Epithelial cell of proximal tubule (primary cell): ENCODE measurements at places on chromosomes 3 and 15. TPM values are rescaled to one million over a fixed set of nuclear protein-coding genes. Genes with fewer than 3 reads are reported as not detected.

Gene CLDN11
- 33.7 and 61.0 TPM in 2 replicates for total RNA-seq

Gene GABRB3
- total RNA-seq, result 0.58 and 0.80 TPM in 2 replicates

Gene MINAR1
- total RNA-seq, result 0.43 and 1.4 TPM in 2 replicates

Gene CPNE4
- total RNA-seq, result 4.1 TPM in 1 of 2 replicates, not detected in the other

Gene ADPRH
- total RNA-seq, result 6.0 and 7.5 TPM in 2 replicates

Gene DUSP7
- total RNA-seq, result 23.7 and 25.9 TPM in 2 replicates

Gene GOLGA6L4
- 0.23 and 0.36 TPM in 2 replicates for total RNA-seq

Gene TLR9
- not detected in 2 replicates for total RNA-seq

Gene PPP1R14D
- not detected in 2 replicates for total RNA-seq

Gene RARRES1
- total RNA-seq, result 9.8 and 10.4 TPM in 2 replicates

Gene PRKCI
- total RNA-seq, result 48.0 and 48.6 TPM in 2 replicates

Gene SLC9C1
- not detected in 2 replicates for total RNA-seq

Gene QTRT2
- total RNA-seq, result 22.6 and 24.2 TPM in 2 replicates

DNA sequence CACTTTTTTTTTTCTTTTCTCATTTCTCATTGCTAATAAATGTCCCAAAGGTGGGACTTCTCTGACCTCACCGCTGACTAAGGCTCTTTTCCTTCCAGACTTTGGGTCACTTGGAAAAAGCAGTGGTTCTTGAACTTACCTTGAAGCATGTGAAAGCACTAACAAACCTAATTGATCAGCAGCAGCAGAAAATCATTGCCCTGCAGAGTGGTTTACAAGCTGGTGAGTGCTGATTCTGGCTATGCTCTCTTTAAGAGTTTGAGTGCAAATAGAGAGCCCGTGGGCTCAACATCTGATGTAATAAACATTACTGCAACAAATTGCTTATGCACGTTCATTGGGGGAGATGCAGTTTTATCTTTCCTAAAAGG lies 2.0 kb downstream of the BHLHE40 start:
- no peak for DNase-seq

GRCh38 chr15:88981244-88982215 lies 68.4 kb upstream of the MFGE8 start:
- DNase-seq, result peak; percentile 52

DNA sequence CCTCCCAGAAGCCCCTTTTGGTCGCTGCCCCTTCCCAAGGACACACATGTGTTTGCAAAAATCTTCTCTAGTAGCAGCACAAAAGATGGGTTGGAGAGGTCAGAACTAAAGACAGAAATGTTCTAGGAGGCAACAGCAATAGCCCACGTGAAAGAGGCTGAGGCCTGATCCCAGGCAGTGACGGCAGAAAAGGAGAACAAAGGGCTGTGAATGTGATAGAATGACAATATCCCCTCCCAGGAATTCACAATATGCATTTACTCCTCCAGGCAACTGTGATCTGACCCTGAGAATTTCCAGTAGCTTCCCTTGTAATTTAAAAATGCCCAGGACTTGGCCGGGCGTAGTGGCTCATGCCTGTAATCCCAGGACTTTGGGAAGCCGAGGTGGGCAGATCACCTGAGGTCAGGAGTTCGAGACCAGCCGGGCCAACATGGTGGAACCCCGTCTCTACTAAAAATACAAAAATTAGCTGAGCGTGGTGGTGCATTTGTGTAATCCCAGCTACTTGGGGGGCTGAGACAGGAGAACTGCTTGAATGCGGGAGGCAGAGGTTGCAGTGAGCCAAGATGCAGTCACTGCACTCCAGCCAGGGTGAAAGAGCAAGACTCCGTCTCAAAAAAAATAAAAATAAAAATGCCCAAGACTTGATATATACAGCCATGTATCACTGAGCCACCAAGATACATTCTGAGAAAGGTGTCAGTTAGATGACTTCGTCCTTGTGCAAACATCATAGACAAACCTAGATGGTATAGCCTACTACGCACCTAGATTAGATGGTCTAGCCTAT lies 43.6 kb upstream of the PIAS1 start:
- DNase-seq, result no peak

DNA sequence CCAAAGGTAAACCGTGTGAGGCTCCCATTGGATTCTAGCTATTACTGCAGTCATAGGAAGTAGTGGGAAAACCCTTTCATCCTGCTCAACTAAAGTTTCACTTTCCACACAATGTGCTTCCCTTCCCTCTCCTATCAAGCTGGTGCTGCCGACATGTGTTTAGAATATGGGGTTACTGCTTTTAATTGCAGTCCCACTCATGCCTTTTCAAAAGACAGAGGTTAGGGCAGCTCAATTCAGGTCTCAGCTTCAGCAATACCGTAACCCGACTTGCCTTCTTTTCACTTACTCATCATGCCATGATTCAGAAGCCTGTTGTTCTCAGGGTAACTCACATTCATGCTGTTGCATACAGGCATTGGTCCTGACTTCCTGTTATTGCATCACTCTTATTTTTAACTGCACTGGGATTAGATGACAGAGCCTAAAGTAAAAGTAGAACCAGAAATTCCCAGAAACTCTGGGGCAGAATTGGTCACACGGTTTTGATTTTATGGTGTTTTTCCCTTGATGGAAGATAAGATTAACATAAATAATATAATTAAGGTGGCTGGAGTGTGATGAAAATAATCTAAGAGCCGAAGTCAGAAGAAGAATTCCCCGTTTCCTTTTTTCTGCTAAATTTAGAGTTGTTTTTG lies 45.7 kb downstream of the C2CD4B start:
- DNase-seq, result peak; percentile 98

- DNase-seq, result no peak
These were observed 23.9 kb upstream of the AP4E1 start for GRCh38 chr15:50884540-50884939.

DNA sequence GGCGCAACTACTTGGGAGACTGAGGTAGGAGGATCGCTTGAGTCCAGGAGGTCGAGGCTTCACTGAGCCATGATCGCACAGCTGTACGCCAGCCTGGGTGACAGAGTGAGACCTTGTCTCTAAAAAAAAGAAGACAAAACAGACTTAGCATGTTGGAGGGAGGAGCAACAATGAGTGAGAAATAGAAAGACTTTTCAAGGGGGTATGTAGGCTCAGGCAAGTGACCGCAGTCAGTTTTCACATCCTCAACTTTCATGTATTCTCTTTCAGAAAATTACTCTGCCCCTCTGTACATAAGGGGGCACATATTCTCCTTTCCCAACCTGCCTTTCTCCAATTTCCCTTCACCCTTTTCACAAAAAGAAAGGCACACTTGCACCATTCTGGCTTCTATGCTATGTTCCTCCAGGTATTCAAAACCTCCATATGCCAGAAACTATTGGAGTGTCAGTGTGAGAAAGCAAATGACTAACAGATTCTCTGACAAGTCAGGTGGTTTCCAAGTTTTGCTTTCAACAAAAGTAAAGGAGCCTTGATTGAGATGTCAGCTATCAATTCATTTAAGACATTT lies 7.6 kb downstream of the NSUN3 start:
- DNase-seq, result no peak

DNA sequence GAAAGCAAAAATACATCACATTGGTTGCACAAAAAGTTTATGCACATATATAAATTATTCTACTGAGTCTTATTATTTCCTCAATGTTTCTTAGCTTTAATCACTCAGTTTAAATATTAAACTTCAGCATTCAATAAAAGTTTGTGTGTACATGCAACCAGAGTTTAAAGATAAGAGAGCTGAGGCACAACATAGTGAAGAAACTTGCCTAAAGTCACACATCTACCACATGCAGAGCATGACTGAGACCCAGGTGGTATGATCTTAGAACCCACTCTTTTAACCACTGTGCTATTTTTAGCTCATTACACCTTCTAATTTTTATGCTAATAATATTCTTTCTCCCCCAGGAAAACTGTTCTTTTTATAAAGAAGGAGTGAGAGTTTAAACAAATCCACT lies 96.1 kb upstream of the GOLIM4 start:
- no peak for DNase-seq

GRCh38 chr15:41773332-41773728 lies 954 bp upstream of the MAPKBP1 start:
- no peak for DNase-seq

GRCh38 chr3:135490219-135490915 lies 475.2 kb upstream of the PPP2R3A start:
- no peak for DNase-seq

- no peak for DNase-seq
These were observed 365.6 kb upstream of the DPPA4 start for GRCh38 chr3:109702976-109703375.

DNA sequence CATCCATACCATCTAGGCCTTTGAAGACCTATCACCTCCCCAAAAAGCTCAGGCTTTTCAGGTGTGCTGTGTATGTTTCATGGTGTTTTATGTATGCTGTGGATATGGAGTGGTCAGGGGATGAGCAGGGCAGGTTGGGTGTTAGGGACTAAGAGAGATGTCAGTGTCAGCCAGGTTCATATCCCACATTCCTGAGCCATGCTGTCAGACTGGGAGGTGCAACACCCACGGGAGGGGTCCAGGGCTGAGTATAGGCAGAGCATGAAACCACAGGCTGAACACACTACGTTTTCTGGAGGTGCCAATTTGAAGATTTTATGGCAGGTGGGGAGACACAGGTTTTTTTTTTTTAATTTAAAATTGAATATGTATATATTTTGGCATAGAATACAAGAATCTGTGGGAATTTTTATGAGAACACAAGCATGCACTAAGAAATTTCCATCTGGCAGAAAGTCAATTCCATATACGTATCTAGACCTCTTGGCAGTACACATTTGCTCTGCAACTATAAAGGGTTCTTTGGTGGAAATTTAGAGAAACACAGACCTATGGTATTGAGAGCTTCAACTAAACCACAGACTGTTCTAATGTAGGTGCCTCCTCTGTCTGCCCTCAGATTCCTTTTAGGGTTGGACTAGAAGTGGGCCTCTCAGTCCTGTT lies 101.9 kb upstream of the RNU6-1 start:
- DNase-seq, result no peak

- DNase-seq, result no peak
These were observed 53.6 kb upstream of the LRRFIP2 start for GRCh38 chr3:37227870-37228549.

DNA sequence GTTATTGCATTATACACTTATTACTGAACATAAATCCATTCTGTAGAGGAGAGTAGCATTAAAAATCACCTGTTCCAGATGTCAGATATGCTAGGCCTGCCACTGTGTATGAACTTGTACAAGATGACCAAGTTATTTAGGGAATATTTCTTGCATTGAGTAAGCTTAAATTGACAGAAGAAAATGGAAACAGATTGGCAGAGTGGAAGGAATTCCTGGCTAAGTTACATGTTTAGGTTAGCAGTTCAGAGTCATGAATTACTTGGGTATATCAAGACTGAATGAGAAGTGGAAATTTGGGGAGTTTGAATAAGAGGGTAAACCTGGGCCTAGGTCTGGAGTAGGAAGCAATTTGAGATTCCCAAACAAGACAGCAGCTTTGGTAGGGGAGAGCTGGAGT lies 44.6 kb downstream of the ARHGAP31 start:
- no peak for DNase-seq

- DNase-seq, result no peak
These were observed 124.2 kb downstream of the TFG start for GRCh38 chr3:100833483-100833882.

DNA sequence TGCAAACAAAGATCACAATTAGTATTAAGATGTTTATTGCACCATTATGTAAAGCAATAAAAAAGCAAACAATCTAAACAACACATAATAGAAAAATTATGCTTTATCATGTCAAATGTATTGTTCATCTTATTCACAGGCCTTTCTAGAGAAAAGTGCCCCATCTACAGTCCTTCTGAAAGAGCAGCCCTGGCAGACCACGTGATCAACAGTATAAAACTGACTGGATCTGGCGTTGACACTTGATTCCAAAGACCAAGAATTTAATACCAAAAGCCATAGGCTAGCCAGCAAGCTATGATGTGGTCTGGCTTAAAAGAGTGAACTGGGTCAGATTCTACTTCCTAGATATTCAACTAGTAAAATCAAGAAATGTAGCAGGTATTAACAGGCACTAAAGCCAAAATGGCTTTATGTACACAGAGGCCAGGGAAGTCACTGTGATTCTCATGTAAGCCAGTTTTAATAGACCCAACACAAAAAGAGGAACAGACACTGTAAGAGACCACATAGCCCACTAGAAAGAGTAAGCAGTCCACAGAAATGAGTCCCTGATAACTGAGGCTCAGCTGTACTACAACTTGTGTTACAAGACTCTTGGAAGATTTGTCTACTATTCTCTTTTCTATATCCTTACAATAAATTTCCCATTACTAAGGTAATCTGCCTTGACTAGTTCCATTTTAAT lies 32.5 kb downstream of the DMXL2 start:
- DNase-seq, result no peak

GRCh38 chr3:105343991-105344390 lies 22.7 kb upstream of the ALCAM start:
- no peak for DNase-seq

- DNase-seq, result no peak
These were observed 72.6 kb upstream of the ZBED2 start for GRCh38 chr3:111667621-111668239.

DNA sequence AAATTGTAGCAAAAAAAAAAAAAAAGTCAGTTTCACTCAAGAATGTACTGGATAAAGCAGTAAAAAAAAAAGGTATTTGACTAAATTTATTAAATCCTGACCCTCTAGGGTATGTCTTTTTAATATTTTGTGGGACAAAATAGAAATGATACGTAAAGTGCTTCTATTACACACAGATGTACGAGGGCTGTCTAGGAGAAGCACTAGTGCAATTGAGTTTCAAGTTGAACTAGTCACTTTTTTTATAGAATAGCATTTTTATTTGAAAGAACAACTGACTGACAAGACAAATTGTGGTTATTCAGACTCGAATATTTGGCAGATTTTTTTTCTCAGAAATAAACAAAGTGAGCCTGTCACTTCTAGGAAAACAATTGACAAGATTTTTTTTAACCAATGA lies 49.0 kb downstream of the CCDC54 start:
- no peak for DNase-seq
